IMR-90 (cell line): ENCODE measurements at places on chromosomes 1 and 21. TPM values are rescaled to one million over a fixed set of nuclear protein-coding genes. Genes with fewer than 3 reads are reported as not detected.

GRCh38 chr1:30511991-30512913, 211.1 kb downstream of the MATN1 start:
- no peaks in the 10 kb centered on the region for H3K27me3 ChIP-seq
- DNase-seq: peak; percentile 6
- H3K36me3 ChIP-seq: no peaks in the 10 kb centered on the region
- no peak overlapping the region for H3K27ac ChIP-seq
- no peak overlapping the region for H3K4me3 ChIP-seq

The LYPD8 gene
- total RNA-seq: not detected in 2 replicates

The C1orf185 gene
- not detected in 2 replicates for total RNA-seq

- H3K4me1 ChIP-seq: no peaks in the 10 kb centered on the region
- no peak overlapping the region for H3K27ac ChIP-seq
- no peaks in the 10 kb centered on the region for H3K27me3 ChIP-seq
- DNase-seq: no peak
Measured at GRCh38 chr1:172230526-172230925, 190.0 kb upstream of the C1orf105 start.

DNA sequence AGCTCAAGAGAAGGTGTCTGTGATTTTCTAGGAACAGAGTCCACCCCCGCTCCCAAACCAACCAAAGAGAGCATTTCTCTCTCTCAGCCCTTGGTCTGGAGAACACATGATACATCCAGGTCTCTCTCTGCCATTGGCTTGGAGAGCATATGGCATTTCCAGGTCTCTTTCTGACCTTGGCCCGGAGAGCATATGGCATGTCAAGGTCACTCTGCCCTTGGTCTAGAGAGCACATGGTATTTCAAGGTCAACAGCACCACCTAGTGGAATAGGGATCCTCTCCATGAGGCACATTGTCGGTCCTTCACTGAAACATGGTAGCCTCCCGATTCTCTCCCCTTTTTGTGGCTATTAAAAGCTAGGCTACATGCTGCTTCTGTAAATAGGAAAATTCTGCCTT, 437.7 kb upstream of the OLFM3 start:
- H3K4me3 ChIP-seq: no peak overlapping the region
- no peaks in the 10 kb centered on the region for H3K4me1 ChIP-seq
- DNase-seq: no peak
- no peaks in the 10 kb centered on the region for H3K27me3 ChIP-seq
